ENCODE measurements at places on chromosomes 2 and 18.
A peak's percentile ranks its signal among the peaks of the same experiment; 100 is the strongest.

- peak; percentile 10 for DNase-seq
These were observed at the start of gene POMC for GRCh38 chr2:25168256-25169072. POMC (minus strand) TSS chr2:25168580; CDS start chr2:25164772, 3,808 bp downstream.

GRCh38 chr2:26561918-26562810, 79.0 kb downstream of the CIB4 start:
- no peak for DNase-seq

DNA sequence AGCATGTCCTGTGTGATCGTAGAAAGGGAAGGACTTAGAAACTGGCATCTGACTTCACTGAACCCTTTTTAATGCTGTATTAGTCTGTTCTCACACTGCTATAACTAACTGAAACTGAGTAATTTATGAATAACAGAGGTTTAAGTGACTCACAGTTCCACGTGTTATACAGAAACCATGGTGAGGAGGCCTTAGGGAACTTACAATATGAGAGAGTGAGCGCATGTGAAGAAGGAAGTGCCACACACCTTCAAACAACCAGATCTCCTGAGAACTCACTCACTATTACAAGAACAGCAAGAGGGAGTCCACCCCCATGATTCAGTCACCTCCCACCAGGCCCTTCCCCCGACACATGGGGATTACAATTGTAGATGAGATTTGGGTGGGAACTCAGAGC, 811.3 kb downstream of the CPS1 start:
- no peak for DNase-seq

DNA sequence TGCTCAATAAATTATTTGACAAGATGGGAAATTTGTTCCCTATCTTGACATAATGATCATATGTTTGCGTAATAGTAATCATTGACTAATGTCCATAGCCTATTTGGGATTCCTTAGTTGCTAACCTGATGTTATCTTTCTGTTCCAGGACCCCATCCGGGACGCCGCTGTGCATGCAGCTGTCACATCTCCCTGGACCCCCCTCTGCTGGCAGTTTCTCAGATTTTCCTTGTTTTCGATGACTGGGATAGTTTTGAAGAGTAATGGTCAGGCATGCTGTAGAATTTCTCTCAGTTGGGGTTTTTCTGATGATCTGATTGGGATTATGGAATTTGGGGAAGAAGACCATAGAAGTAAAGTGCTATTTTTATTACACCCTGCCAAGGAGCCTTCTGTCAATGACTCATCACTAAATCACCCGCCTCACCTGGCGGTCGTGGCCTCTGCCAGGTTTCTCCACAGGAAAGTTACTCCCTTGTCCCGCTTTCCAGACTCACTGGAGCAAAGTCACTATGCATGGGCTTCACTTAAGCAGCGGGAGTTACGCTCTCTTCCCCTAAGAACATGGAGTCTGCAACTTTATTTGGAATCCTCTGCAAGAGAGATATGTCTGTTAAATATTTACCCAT, 19.9 kb upstream of the TMEM18 start:
- DNase-seq: no peak
